Stimulated activated CD8-positive, alpha-beta memory T cell treated with anti-CD3 and anti-CD28 coated beads, Interleukin-4, amount 100 ng/mL, for 4 hours (primary cell): ENCODE measurements at places on chromosomes 7 and 10.

- no peak for DNase-seq
Observed at GRCh38 chr7:114242992-114243507, 171.6 kb upstream of the FOXP2 start.

- no peak for DNase-seq
Observed at GRCh38 chr7:132488634-132489302, 87.5 kb downstream of the PLXNA4 start.

DNA sequence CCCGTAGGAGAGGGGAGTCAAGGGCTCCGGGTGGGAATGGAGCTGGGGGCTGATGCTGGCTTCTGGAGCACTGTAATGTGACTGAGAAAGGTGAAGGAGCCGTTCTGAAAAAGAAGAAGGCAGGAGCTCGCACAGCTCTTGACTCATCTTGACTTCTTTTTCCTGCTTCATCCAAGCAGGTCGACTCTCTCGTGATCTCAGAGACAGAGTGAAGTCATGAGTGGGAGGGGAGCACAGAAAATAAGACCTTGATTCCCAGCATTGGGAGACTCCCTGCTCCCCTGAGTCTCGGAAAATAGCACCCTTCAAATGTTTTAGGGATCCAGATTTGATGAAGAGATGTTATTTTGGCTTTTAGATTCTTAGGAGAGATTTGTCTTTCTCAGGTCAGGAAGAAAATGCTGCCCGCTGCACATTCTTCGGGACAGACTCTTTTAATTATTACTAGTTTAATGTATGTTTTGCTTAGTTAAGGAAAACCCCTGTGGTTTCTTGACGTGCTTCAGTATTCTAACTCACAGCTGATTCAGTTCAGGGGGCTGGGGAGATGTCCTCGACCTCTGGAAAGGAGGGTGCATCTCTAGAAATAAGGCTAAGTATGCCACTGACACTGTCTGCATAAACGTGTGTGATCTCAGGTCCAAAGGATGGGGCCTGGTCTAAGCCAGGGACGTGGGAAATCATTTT is 34.1 kb downstream of the EGFR start:
- no peak for DNase-seq

- no peak for DNase-seq
Observed at GRCh38 chr10:13644866-13645265, 58.1 kb downstream of the PRPF18 start.

GRCh38 chr10:70541736-70542564 is 60.6 kb downstream of the PRF1 start:
- DNase-seq, result no peak

DNA sequence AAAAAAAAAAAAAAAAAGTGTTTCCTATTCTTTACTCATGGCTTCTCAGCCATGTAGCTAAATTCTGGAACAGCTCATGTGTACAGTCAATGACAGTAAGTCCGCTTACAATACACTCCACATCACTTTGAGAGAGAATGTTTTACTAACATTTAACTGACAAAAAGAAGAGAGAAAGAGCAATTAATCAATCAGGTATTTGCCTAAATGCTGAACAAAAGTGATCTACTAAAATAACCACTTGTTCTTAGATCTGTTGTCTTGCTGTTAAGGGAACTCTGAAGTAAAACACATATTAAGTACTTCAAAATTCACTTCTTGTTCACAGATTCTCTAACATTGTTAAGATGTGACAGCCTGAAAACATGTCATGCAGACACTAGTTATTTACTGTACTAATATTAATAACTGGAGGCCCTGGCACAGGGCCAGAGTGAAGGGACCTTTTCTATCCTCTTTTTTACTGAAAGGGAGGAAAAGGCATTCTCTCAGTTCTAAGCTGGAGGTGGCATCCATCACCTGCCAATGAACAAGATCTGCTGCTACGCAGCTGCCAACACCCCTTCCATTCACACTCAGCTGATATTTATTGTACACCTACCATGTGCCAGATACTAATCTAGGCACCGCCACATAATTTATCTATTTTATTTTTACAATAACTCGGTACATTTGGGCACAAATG is 72.6 kb downstream of the AHR start:
- DNase-seq, result no peak

- DNase-seq, result no peak
Observed at GRCh38 chr10:4807761-4808507, 18.1 kb upstream of the AKR1E2 start.

GRCh38 chr10:14543046-14543903 is 212.6 kb upstream of the FRMD4A start:
- no peak for DNase-seq

DNA sequence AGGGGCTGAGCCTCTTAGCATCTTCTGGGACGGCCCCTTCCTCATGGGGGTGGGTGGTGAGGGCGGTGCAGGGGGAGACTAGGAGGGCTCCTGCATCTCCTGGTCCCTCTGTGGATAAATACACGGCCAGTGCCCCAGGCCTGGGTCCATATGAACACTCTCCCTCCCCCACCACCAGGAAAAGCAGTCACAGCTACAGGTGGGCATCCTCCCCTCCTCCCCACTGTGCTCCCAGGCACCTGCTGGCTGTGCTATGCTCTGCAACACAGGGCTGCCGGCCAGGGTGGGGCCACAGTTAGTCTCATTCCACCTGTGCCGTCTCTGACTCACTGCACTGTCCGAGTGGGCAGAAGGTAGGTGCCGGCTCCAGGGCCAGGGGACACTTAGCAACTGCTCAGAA is 87.3 kb upstream of the INSIG1 start:
- no peak for DNase-seq

GRCh38 chr10:66719483-66719882 is 206.4 kb upstream of the LRRTM3 start:
- no peak for DNase-seq

DNA sequence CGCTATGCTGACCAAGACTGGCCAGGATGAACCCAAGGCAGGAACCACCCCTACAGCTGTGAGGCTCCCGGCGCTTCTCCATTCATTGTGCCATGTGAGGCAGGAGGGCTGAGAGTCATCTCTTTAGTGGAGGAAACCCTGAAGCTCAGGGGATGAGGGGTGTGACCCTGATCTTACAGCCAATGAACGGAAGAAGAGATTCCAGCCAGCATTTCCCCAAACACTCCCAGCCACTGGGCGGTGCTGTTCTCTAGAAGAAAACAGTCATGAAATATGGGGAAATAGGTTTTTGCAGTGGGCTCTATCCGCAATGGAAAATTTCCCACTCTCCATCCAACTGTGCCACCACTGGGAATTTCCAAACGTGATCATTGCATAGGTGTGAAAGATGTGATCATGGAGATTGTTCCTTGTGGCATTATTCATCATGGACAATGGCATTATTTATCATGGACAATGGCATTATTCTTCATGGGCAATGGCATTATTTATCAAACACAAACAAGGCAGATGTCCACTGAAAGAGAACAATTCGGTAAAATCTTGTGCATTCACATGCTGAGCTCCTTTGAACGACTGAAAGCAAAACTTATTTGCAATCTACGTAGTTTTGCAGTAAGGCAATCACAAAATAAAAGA is 14.0 kb upstream of the SLC18A2 start:
- no peak for DNase-seq

DNA sequence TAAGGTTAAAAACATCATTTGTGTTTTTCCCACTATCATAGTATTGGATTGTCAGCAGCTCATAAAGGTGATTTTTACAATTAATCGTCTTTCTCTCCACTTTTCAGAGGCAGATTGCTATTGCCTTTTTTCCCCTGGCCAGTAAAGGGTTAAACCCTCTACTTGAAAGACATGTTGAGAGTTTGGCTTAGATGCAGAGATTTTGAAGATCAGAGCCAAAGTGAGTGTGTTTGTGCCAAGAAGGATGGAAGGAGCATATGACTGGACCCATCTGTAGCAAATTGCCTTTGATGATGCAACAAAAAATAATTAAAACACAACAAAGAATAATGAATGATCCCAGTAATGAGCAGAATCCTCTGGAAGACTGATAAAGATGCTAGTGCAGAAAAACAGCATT is 373.1 kb downstream of the MALRD1 start:
- no peak for DNase-seq

DNA sequence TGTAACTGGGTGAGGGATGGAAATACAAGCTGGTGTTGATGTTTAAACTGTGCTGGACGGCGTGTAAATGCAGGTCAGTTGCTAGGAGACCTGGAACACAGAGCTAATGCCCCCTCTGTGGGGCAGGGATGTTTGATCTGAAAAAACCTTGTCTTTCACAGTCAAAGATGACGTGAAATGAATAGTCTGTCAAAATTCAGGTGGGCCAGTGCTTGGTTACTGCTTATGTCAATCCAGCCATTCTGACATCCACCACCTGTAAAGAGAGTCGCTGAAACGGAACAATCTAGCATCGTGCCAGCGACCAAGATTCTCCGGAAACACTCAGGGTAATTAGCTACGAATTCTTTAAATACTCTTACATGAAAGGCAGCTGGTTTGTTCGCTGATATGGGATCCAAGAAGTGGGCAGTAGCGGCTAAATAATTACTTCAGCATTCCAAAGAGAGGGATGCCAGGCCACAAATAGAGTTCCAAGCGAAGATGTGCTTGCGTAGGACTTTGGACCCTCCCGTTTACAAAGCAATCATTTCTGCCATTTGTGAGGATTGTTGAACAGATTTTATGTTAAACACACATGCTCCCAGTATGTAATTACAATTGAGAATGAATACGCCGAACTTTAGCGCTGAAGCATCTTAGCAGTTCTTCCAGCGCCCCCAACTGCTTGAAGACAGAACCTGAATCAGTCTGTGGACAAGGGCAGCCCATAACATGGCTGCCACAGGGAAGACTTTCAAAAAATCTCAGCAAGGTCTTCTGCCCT is 7.3 kb upstream of the ASB4 start:
- no peak for DNase-seq

DNA sequence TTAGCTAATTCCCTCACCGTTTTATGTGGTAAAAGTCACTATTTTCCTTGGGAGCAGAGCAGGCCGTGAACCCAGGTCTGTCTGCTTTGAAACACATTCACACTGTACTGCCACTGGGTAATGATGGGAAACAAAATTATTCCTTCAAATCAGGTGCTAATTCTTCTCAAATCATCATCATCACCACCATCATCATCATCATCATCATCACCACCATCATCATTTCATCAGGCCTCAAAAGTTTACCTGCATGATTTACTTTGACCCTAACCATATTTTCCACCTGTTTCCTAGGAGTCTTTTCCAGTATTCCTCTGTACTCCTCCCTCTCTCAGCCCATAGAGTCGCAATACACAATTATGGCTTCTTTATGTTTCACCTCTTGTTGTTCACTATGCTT is 220.5 kb downstream of the GLI3 start:
- no peak for DNase-seq

DNA sequence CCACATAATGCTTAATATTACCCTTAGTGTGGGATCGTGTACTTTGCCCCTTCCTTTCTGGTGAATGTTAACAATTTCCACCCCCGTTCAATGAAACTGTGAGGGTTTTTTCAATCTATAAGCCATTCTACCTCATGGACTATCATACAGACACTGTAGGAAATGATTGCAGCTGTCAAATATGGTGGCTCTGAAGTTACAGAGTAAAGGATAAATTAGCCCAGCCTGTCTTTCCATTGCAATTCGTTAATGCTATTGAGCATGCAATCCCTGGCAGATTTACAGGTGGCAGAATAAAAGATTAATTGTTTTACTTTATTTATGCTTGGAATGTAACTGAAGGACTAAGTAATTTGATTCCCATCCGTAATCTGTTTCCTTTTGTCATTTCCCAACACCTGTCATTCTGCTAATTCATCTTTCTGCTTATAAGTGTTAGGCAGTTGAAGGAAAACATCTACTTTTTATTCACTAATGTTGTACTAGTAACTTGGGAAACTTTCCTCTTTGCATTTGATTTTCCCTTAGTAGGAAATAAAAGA is 1211.6 kb upstream of the LRRN3 start:
- no peak for DNase-seq

DNA sequence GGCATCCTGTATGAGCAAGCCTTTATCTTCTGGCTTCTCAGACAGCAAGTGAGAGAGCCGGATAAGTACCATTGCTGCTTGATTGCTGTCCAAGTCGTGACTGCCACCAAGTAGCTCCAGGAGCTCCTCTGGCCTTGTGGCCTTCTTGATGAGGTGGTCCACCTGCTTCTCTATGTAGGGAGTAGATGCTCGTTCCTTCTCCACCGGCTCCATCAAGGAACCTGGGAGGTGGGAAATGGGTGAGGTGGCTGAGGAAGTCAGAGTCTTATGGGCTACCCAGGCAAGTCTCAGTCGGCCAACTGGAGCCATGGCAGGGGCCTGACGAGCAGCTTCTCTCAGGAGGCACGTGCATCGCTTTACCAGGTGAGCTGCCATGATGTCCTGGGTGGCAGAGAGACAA is 2.6 kb downstream of the TBRG4 start:
- DNase-seq, result no peak

DNA sequence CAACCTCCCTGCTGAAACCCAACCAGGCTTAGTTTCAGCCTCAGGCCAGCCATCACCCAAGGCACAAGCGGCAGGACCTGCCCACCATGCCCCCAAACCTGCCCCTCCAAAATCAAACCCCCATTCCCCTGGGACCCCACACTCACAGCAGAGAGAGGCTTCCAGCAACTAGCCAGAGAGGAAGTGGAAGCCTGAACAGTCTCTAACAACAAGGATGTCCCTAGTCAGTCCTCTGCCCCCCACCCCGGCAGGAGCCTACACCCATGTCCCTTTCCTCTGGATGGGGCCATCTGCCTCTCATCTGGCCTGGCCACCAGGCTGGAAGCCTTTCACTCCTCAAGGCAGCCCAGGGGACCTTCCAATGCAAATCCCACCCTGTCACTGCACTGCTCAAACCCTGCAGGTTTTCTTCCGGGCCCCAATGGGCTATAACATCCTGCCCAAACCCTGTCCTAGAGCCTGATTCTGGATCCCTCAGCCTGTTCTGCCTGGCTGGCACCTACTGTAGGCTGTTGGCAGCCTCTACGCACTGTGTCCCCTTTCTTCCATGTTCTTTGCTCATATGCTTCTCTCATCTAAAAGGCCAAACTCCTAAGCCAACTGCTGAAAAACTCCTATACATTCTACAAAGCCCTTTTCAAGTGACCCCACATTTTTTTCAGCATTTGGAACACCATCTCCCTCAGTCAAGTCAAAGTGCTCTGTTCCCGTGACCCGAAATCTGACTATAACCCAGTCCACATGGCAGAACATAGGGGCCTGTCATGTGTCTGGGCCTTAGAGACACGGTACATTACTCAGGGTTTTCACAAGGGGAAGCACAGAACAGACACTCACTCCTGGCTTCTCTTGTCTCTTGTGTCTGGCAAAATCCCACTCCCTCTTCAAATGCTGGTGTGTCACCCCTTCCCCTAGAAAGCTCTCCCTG is 253.3 kb downstream of the TNS3 start:
- DNase-seq, result no peak

- no peak for DNase-seq
Observed at GRCh38 chr7:1851721-1852516, 181.8 kb downstream of the ELFN1 start.
